ENCODE measurements at places on chromosomes 3 and 15. TPM values are rescaled to one million over a fixed set of nuclear protein-coding genes. Genes with fewer than 3 reads are reported as not detected.

Gene EFHB
- total RNA-seq = 1.6 TPM

Gene COL6A5
- 0.04 TPM for total RNA-seq

Gene CCRL2
- total RNA-seq = not detected

Gene QARS1
- total RNA-seq = 375 TPM

Gene SEC61A1
- total RNA-seq = 146 TPM

Gene SNTN
- total RNA-seq = not detected

Gene CHDH
- 8.2 TPM for total RNA-seq

Gene CCDC39
- total RNA-seq = 0.79 TPM

Gene SCN11A
- total RNA-seq = 0.17 TPM

Gene IL17RB
- total RNA-seq = 8.3 TPM

Gene COMMD4
- total RNA-seq = 146 TPM

Gene RYR3
- 0.85 TPM for total RNA-seq

Gene CHRM5
- total RNA-seq = not detected

Gene SLC9C1
- total RNA-seq = 0.15 TPM

Gene FBLN2
- total RNA-seq = 11.8 TPM

Gene RTP3
- total RNA-seq = not detected

Gene PTPRG
- total RNA-seq = 69.3 TPM

Gene ZNF774
- 2.5 TPM for total RNA-seq

Gene IQCH
- total RNA-seq = 1.9 TPM

Gene GLT8D1
- 39.3 TPM for total RNA-seq

Gene CLDN16
- total RNA-seq = not detected

Gene TRAK1
- 30.6 TPM for total RNA-seq

Gene SH2D7
- total RNA-seq = not detected

Gene TM4SF4
- total RNA-seq = not detected

Gene RGMA
- 39.8 TPM for total RNA-seq

Gene DAZL
- 21.7 TPM for total RNA-seq

Gene GPR160
- 14.1 TPM for total RNA-seq

Gene MORC1
- total RNA-seq = not detected

Gene BTLA
- total RNA-seq = not detected

Gene ITIH3
- not detected for total RNA-seq

Gene SSUH2
- total RNA-seq = 0.61 TPM

Gene MYL3
- total RNA-seq = 0.24 TPM

Gene ZKSCAN7
- 8.7 TPM for total RNA-seq

Gene TMF1
- total RNA-seq = 17.8 TPM

Gene CADPS
- 5.4 TPM for total RNA-seq

Gene GAP43
- 12.8 TPM for total RNA-seq

Gene THAP10
- total RNA-seq = 3.7 TPM

Gene GMPS
- total RNA-seq = 136 TPM

Gene ARPIN
- total RNA-seq = 5.5 TPM

Gene GXYLT2
- total RNA-seq = 2.6 TPM

Gene LINGO1
- total RNA-seq = 42.6 TPM

Gene RARB
- total RNA-seq = 0.22 TPM

Gene KLHDC8B
- total RNA-seq = 13.5 TPM

Measured in H9 (cell line).